CD8-positive, alpha-beta T cell (primary cell): ENCODE measurements at places on chromosomes 1 and 21.

DNA sequence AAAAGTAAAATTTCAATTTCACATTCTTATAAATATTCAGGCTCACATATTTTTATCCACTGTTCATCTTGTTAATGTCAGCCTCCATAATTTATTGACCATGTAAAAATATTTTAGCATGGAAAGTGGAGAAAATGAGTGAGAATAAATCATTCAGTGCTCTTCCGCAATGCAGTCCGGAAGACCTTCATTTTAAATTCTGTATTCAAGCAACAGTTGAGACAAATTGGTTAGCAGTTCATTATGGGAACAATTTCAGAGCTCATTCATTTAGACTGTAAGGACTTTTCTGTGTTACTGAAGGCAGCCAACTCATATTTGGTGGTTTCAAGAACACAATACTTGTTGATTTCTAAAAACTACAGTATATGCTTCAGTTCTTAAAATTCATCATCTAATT, 97.8 kb downstream of the TYW3 start:
- DNase-seq, result no peak

DNA sequence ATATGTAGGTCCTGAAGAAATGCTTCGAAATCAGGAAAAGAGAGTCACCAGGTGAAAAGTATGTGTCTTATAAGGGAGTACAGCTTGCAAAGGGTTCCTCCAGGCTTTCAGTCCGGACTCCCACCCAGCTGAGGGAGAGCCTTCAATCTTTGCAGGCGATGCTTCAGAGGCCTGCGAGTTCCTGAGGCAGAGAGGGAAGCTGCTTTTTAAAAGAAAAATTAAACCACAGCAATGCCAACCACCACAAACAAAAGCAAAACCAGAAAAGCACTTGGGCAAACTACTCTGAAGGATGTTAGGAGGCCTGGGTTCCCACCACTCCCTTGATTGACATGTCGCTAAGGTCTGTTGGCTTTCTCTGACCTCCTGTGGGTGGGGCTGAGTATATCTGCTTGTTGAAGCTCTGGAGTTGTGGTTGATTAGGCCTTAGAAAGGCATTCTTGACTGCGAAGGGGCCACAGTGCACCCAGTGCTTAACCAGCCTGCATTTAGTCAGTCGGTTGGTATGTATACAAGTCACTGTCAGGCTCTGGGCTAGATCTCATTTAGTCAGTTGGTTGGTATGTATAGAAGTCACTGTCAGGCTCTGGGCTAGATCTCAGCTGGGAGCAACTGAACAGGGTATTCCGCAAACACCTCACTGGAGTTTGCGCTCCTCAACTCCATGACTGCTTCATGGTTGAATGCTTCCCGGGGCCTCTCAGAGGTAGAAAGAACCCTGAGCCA, 1.2 kb downstream of the NIPAL3 start:
- DNase-seq, result peak; percentile 29

- DNase-seq, result peak; percentile 68
Observed at GRCh38 chr21:45138199-45139002, 64.0 kb downstream of the ADARB1 start.

GRCh38 chr21:15667010-15667409, 62.8 kb upstream of the USP25 start:
- DNase-seq, result no peak

DNA sequence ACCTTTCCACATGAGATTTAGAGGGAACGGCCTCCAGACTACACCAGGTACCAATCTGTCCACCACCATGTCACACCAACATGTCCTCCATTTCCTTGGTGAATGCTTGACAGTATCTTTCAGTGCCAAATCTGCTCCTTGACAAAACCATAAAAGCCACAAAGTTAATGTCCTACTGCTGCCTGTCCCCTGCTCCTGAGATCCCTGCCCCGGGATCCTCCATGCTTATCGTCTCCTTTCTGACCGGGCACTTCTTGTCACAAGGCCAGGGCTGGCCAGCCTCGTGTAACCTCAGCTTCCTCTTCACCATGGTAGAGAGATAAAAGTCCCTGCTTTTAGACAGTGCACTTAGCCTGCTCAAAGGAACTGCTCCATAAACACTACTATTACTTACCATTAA, 136.2 kb downstream of the NAV1 start:
- DNase-seq, result no peak

DNA sequence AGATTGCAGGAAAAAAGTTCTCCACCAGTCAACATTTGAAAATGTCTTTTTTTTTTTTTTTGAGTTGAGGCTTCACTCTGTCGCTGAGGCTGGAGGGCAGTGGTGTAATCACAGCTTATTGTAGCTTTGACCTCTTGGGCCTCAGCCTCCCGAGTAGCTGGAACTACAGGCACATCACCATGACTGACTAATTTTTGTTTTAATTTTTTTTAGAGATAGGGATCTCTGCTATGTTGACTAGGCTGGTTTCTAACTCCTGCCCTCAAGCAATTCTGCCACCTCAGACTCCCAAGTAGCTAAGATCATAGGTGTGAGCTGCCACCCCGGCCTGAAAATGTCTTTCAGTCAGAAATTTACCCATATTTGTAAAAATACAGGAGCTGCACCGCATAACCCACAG, 30.6 kb upstream of the USP24 start:
- DNase-seq, result no peak

DNA sequence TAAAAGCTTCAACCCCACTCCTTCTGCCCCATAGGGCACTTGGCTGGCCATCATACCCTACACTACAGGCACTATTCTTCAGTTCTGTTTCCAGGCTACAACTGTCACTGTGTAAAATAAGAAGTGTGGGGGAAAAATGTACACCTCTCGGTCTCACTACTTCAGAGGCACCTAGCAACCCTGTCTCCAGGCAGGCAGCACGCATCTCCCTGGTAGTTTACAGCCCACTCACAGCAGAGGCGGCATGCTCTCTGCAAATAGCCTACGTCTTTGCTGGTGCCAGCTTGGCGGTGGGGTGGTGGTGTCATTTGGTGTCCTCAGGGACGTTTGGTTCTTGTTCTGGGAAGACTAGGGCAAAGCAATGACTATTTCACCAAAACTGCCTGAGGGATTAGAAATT, 48.2 kb upstream of the BTG3 start:
- DNase-seq, result no peak

GRCh38 chr1:162391790-162392563, 10.4 kb downstream of the C1orf226 start:
- no peak for DNase-seq

DNA sequence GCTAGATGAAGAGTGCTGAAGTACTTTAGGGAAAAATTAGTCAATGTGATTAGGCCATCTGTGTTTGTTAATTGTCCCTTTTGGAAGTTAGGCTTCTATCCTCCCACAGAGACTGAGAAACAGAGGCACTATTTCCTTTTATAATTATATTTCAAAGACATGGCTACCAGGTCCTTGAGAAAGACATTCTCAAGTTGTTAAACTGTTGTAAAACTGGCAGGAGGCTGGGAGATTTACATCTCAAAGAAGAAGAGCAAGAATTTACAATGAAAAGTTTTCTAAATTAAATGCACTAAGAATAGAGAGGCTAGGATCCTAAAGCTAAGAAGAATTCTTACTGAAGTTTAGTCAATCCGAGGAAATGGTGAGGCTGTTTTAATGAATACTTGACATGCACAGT, 74.0 kb upstream of the BRINP3 start:
- DNase-seq, result no peak

- no peak for DNase-seq
Observed at GRCh38 chr1:30742963-30743559, 14.5 kb downstream of the LAPTM5 start.

- DNase-seq, result no peak
Observed at GRCh38 chr1:8082945-8083344, 56.8 kb upstream of the ERRFI1 start.

- no peak for DNase-seq
Observed at GRCh38 chr1:22745669-22746585, 35.3 kb downstream of the EPHB2 start.

DNA sequence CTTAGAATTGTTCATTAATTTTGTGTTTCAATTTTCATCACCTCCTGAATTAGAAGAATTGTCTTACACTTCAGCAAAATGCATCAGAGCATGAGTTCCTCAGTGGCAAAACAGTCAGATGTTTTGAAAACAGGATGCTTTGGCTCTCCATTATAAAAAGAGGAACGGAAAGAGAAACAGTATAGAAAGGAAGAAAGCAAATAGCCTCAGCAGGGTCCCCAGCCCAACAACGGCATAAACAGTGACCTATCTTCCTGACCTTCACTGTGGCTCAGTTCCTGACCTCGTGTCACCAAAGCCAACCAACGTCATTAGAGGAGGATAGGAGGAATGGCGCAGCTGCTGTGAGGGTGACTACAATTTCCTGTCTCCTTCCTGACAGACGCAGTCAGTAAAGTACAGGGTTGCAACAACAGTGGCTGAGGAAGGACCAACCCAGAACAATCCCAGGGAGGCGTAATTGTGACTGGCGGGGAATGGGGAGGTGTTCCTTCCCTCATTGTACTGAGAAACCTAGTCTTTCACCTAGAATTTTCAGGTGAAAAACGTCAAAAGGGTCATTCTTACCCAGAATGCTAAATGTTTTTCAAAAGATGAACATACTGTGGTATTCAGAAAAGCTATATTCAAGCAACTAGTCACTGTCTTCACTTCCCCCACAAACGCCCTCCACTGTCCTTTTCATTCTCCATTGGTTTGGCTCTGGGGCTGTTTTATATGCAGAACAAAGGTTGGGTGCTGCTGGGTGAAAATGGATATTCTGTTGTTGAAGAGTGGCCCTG, 197.9 kb upstream of the SGIP1 start:
- DNase-seq, result peak; percentile 81

DNA sequence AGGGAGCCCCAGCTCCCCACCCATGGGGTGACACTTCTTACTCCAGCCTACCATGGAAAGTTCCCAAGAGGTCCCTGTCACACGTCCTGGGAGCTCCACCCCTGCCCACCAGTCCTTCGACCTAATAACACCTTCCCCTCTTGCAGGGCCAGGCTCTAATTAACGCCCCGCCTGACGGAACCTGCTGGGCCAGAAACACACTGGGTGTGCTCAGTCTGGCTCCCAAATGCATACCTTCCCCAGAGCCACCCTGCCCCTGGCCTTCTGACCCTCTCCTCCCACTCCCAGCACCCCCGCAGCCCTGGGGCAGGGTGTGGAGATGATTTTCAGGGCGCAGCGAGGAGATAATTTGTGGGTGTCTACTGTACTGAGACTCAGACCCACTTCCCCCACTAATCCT, 20.6 kb downstream of the PGLYRP3 start:
- no peak for DNase-seq

DNA sequence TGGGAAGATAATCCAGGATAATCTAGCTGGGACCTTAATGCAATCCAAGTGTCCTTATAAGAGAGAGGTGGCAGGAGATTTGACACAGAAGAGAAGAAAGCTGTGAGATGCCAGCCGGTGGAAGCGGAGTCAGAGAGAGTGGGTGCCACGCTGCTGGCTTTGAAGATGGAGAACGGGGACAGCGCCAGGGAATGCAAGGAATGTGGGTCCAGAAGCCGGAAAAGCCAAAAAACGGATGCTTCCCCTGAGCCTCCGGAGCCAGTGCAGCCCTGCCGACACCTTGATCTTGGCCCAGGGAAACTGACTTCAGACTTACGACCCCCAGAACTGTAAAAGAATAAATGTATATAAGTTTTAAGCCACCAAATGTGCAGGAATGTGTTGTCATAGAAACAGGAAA, 152.6 kb downstream of the ZNF281 start:
- no peak for DNase-seq

- peak; percentile 76 for DNase-seq
Observed at GRCh38 chr1:203629507-203630082, 3.0 kb downstream of the ATP2B4 start.

- DNase-seq, result no peak
Observed at GRCh38 chr1:40930174-40930964, 49.1 kb upstream of the CTPS1 start.

GRCh38 chr1:226651732-226652105, 87.4 kb downstream of the ITPKB start:
- no peak for DNase-seq

DNA sequence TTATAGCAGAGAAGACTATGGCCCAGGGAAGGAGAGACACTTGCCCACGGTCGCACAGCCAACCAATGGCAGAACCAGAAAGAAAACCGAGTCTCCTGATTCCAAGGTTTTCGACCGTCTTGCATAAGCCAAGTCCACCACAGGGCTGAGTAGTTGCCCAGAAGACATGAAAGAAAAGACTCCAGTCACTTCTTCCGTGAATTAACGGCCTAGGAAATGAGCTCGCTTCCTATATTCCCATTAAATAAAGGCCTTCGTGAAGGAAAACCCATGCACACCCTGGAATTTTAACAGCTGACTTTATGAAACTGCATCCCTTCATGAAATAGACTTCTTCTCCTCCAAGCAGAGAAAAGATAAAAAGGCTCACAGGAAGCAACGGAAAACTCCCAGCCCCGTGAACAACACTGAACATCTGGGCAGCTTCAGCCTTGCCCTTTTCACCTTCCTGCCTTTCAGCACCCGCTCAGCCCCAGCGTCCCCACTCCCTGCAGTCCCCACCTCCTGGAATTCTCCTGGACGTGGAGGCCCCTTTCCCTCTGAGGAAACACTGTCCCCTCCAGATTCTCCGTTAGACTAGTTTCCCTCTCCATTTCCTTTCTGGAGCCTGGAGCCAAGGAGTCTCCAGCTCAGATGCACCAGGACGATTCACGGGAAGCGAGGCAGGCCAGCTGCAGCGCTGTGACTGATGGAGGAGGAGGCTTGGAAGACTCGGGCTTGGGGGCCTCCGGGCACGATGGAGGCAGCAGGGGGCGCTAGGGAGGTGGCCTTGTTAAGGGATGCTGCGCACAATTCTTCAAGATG, 2.7 kb upstream of the MYOC start:
- peak; percentile 53 for DNase-seq

DNA sequence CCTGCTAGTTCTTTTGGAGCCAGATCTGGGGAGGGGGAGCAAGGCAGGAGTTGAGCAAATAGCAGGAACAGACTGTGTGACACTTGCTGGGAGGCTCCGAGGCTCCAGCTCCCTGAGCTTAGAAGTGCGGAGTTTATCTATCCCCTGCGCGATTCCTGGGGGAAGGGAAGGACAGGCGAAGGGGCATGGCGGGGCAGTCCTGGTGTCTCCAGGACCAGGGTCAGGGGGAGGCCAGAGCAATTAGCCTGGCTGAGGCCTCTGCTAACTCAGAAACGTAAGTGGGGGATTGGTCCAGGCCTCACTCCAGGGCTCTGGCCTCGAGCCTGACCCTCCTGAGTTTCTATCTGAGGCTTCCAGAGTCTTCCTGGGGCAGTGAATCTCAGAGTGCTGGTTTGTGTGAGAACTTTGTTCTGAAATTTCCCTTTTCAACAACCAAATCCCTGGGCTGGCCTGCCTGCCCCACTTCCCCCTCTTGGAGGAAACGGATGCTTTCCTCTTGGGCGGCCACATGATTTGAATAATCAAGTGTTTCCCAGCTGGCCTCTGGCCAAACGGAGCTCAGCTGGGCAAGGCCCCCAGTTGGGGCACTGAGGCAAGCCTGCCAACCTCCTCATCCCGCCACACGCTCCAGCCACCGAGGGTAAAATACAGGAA, 15.6 kb downstream of the ALPL start:
- no peak for DNase-seq

- DNase-seq, result no peak
Observed at GRCh38 chr1:161702250-161702649, 4.8 kb upstream of the FCRLA start.

DNA sequence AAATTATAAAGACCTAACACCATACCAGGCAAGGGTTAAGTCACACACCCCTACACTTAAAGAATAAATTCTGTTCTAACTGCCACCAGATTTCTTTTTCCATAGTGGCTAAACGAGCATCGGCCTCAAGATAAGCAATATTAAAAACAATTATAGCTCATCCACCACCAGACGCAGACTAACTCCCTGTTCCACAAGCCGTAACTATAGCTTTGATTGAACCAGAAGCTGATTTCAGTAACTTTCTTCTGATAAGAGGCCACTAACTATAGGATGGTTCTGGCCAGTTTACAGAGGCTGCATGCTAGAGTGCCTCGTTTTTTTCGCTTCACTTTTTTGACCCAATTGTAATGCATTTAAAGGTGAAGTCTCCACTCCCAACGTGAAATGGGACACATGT, 238.8 kb downstream of the MRPL39 start:
- DNase-seq, result no peak
